CD4-positive, alpha-beta T cell treated with Interferon alpha-2 for 1 hour (primary cell): ENCODE measurements at places on chromosomes 3 and 15.
A peak's percentile ranks its signal among the peaks of the same experiment; 100 is the strongest.

DNA sequence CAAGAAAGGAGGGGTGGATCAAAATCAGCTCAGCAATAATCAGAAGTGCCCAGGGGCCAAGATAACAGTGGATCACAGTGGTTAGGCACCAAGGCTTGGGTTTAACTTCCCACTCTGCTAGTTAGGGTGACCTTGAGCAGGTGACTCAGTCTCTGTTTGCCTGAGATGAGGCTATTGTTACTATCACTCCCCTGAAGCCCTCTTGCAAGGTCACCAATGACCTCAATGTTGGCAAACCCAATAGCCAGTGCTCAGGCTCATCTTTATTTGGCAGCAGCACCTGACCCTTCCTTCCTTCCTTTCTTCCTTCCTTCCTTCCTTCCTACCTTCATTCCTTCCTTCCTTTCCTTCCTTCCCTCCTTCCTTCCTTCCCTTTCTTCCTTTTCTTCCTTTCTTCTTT lies 102.4 kb upstream of the HACD2 start:
- DNase-seq = no peak

DNA sequence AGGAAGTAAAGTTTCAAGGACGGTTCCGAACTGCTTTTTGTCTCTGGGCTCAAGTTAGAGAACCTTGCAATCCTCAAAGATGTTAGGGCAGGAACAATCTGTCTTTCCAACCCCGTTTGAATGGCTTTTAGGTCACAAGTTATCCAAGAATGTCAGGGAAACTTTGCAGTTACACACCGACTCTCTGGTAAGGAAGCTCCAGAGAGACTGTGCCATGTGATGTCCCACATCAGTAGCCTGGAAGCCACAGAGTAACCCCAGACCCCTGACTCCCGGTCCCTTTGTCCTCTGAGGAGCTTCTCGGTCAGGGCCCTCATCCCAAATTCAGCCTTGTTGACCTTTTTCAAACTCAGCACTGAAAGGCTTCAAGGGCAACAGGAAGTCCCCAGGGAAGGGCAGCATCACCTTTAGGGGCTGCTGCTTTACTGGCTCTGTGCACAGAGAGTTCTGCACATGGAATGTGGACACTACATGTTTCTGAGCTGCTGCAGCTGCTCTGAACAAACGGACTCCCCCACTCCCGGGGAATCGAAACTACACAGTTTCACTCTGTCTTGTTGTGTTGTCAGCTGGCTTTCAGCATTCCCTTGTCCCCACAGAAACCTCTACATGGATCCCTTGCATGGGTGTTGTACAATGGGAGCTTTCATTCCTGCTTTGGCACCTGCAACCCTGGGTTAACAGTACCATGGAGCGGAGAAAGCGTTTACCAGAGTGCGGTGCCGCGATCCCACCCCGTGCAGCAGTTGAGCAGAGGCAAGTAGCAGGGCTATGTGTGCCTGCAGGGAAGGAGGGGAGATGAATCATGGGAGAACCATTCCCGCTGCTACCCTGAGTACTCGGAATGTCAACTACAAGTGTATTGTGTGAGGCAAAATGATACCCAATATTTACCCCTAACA lies 408.2 kb upstream of the THBS1 start:
- no peak for DNase-seq

GRCh38 chr15:31357148-31357547 lies 30.5 kb downstream of the KLF13 start:
- DNase-seq = peak; percentile 53

DNA sequence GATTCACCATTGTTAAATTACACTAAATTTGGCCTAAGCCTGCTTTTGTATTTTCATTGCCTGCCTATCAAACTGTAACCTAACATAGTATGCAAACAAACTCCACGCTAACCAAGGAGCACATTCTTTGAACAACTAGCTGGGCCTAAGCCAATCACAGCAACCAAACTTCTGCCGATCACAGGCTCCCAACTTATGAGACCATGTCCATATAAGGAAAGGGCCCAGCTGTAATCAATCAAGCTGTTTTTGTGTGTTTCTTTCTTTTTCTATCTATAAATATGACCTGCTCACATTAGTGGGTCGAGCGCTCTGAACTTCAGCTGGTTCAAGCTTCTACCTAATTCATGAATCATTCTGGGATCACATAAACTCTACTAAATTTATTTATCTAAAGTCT lies 473.6 kb downstream of the SI start:
- no peak for DNase-seq

GRCh38 chr3:97504463-97504862 lies 260.1 kb upstream of the ARL6 start:
- no peak for DNase-seq

DNA sequence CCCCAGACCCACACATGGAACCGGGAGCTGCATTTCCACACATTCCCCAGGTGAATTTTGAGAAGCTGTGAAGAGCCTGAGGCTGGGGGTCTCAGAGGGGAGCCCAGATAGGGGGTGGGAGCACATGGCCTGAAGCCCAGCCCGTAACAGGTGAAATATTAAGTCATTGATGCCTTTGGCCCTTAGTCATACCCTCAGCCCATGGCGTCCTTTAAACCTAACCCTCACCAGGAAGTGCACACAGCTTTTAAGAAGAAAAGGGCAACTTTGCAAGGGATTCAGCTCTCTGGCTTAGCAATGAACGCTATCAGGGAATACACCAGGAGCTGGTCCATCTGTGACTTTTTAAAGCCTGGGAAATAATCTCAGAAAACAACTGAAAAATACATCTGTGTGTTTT lies 40.6 kb downstream of the WNT7A start:
- no peak for DNase-seq

GRCh38 chr3:169659096-169659819 lies 4.3 kb downstream of the MECOM start:
- no peak for DNase-seq

DNA sequence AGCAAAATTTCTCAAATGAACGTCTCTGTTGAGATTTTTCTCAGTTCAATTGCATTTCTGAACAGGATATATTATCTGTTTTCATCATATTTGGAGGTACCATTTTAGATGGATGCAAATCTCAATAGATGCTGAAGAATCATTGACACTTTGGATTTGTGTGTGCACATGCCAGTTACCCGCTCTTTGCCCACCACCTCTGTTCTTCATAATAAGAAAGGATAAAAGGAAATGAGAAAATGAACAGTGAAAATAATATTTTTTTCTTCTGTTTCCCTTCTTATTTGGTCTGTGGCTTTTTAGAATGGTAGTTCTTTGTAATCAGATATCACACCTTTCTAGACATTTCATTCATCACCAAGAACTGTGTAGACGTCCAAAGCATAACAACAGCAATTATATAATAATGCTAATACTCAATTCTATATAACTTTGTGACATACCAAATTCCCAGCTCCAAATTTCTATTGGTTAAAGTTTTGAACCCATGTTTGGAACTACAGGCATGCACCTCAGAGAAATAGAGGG lies 256.7 kb upstream of the SATB1 start:
- DNase-seq = no peak

- no peak for DNase-seq
Measured at GRCh38 chr15:51833772-51834171, 4.3 kb downstream of the TMOD3 start.

- peak; percentile 10 for DNase-seq
Measured at GRCh38 chr15:101099183-101099582, 152.7 kb downstream of the CHSY1 start.

- no peak for DNase-seq
Measured at GRCh38 chr3:9783954-9784353, 8.3 kb downstream of the TADA3 start.
